Activated CD8-positive, alpha-beta memory T cell treated with anti-CD3 and anti-CD28 coated beads, Interleukin-2, amount 10 ng/mL, durations not matched to agents 7 days and 5 days (primary cell): ENCODE measurements at places on chromosomes 7 and 10.
A peak's percentile ranks its signal among the peaks of the same experiment; 100 is the strongest.

GRCh38 chr7:38217672-38218071 is 39.6 kb downstream of the STARD3NL start:
- peak; percentile 56 for DNase-seq

DNA sequence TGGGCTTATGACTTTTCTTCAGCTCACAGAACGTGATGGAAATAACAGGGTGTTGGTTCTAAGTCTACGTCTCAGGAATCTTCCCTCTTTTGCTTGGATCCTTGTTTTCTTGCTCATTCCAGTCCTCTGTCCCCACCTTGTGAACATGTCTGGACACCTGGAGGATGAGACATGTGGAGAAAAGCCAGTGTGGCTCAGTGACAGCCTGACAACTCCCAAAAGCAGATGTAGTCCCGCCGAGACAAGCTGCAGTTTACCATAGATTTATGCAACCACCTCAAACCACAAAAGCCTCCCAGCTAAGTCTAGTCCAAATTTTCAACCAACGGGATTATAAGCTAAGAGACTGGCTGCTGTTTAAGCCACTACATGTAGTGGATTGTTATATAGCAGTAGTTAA is 476.1 kb downstream of the SH2D4B start:
- no peak for DNase-seq

DNA sequence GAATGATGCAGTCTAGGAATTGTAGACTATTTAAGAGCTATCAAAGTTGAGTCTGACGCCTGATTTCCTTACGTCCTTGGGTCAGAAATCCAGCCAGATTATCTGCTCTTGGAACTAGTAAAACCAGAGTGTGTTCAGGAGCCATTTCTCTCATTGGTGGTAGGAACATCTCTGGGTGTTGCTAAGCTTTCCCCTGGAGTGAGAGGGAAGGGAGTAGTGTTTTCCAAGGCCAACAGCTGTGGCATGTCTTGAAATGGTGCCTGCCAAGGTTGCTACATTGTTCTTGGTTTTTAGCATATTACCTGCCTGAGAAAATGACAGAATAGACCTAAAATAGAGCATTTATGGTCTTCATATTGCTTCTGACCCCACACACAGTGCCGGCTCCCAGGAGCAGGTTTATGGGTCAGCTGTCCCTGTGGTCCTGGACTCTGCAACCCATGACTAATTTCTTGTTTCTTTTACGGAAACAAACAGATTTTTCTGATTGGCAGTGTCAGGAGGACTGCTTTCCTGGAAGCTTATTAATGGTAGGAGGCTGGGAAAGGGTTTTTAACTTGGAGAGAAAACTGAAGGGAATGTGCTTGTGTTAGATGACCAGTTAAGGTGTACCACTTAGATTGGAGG is 17.5 kb downstream of the GBF1 start:
- DNase-seq: no peak

DNA sequence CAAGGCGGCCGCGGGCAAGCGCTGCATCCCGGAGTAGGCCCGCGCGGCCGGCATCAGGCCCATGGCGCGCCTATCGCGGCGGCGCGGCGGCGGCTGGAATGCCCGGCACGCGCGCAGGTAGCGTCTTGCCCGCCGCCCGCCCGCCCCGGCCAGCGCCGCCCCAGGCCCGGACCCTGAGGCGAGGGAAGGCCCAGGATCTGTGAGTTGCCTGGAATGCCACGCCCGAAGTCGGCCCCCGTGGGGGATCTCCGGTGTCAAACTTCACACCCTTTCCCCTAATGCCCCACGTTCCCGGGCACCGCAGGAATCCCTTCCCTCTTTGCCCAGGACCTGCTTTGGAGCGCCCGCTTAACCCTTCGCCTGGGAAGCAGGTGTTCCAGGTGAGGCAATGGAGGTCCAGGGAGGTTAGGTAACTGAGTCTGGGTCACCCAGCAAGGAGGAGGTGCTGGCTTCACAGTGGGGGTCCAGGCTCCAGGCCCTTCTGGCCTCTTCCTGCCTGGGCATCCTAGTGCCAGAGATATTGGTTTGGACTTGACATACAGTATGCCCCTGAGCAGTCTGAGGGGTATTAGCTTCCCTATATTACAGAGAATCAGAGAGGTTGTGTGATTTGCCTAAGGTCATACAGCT is 138.1 kb downstream of the ARHGAP22 start:
- no peak for DNase-seq

GRCh38 chr10:70584366-70584765 is 18.2 kb downstream of the PRF1 start:
- no peak for DNase-seq

- no peak for DNase-seq
Measured at GRCh38 chr7:91137788-91138368, 126.4 kb upstream of the FZD1 start.
